ENCODE measurements at places on chromosomes 7 and 10.

DNA sequence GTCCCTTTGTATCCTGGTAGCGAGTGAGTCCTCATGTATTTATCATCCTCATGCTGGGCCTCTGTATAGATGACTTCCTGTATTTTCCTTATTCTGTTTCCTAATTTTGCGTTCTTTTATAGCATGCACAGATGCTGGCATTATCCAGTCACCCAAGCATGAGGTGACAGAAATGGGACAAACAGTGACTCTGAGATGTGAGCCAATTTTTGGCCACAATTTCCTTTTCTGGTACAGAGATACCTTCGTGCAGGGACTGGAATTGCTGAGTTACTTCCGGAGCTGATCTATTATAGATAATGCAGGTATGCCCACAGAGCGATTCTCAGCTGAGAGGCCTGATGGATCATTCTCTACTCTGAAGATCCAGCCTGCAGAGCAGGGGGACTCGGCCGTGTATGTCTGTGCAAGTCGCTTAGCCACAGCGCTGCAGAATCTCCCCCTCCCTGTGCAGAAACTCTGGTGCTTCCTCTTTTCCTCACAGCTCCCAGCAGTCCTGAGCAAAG lies 183.1 kb upstream of the PRSS58 start:
- peak; percentile 25 for DNase-seq

DNA sequence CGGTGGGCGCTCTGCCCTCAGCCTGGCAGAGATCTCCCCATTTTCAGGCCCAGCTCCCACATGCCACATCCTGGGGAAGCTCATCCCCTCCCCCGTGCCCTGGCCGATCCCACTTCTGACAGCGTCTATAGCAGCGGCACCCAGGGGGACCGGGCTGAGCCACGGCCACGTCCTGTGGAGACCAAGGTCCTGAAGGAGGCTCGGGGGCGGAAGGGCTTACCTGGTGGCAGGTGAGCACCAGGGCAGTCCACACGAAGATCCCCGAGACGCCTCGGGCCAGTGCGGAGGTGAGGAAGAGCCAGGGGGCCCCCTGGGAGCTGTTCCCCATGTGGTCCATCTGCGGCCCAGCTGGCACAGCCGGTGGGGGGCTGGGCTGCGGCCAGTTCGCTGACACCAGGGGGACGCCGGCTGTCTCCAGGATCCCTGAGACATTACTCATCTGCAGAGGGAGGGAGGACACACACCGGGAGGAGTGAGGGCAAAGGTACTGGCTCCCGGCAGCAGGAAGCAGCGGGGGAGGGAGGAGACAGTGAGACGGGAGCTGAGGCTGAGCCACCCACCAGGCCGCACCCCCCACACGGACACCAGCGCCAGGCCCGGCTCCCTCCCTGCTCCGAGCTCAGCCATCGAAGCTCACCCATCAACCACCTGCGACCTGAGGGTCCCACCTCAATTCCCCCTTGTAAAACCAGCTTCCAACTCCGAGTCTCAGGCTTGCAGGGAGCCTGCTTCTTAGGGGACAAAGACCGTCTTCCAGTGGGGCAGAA lies 776 bp downstream of the TMEM184A start:
- no peak for DNase-seq

GRCh38 chr10:3790858-3791257 lies 5.8 kb upstream of the KLF6 start:
- no peak for DNase-seq

DNA sequence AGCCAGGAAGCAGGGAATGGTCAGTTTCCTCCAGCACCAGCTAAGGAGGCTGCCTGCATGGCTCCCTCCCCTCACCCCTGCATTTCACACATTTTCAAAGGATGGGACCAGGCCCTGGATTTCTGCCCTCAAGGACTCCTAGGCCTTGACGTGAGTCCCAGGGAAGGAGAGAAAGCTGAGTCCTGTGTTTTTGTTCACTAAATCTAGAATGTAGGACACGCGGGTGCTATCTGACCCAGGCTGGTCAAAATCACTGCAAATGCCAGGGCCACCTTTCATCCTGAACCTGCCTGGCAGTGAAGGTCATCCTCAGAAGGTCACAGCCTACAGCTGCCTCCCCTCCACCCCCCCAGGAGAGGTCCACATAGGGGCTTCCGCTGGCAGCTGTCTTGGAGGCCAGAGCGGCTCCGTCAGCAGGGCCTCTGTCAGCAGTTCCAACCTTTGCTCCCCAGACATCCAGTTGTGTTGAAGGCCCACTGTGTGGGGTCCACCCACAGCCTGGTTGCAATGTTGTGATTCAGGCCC lies 18.0 kb downstream of the RHBDD2 start:
- DNase-seq: no peak

GRCh38 chr7:103799298-103799697 lies 190.2 kb downstream of the RELN start:
- no peak for DNase-seq

GRCh38 chr7:38629651-38630510 lies 1.3 kb downstream of the AMPH start:
- no peak for DNase-seq

- DNase-seq: no peak
These were observed 138.9 kb downstream of the TNS3 start for GRCh38 chr7:47443049-47443448.

- no peak for DNase-seq
These were observed 19.5 kb downstream of the CCDC71L start for GRCh38 chr7:106641416-106641815.

DNA sequence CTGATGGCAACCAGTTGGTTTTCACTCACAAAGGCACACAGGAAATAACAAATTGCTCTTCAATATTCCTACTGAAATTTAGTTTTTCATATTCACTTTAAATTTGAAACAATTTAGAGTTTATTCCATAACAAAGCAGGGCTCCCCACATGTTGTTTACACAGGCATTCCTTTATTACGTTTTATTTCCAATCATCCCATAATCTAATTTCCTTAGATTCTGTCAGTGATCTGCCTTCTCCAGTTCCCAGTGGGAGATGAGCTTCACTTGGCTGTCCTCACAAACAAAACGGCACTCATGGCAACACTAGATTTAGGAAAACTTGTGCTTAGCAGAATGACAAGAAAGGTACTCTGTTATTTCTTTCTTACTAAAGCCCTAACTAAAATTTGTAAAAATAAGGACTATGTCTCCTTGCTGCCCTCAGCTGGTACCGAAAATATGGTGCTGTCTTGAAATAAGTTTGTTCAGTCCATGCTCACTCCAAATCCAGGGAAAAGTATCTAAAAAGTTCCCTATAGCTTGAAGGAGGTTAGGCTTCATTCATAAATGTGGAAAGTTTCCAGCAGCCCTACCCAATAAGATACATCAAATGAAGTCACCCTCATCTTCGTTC lies 23.0 kb downstream of the PHYH start:
- no peak for DNase-seq

DNA sequence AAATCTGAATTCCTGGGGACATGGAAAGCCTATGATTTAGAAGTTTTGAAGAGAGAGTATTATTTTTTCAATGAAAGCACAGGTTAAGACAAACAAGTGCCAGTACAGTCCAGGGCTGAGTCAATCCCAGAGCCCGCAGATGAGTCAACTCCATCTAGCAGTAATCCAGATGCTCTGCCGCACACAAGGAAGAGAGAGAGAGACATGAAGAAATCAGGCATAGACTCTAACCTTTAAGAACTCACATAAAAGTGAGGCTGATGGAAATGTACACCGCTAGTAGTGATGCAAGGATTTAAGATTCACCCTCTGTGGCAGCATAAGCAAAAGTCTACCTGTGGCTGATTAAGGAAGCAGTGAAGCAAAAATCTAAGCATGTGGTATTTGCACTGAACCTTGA lies 651.5 kb downstream of the TNS3 start:
- no peak for DNase-seq

DNA sequence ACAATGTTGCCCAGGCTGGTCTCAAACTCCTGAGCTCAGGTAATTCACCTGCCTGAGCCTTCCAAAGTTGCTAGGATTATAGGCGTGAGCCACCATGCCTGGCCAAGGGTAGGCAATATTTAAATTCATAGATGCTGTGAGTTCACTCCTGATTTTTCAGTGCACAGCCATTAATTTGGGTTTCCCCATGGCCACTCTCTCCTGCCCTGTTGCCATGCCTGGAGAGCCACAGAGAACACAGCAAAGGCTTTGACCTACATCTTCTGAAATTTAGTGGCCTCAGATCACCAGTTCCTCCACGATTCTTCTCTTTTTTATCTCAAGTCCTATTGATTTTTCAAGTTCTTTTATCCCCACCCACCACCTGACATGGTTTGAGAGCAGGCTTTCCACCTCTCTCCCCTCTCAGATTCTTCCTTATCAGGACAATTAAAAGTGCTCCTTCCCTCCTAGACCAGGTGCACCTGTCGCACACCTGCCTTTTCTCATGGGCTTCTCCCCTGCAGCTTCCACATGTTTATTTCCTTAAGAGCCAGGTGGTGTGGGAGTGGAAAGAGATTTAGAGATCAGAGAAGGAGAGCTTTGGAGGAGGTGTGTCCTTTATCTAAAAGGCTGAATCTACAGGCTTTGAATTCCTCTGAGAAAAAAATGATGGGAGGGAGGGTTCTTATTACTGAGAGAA lies 123.8 kb downstream of the ADRA2A start:
- DNase-seq: no peak

GRCh38 chr10:130215151-130215930 lies 79.2 kb downstream of the GLRX3 start:
- no peak for DNase-seq

GRCh38 chr7:17878627-17879026 lies 61.7 kb downstream of the SNX13 start:
- DNase-seq: no peak

- no peak for DNase-seq
These were observed 477.0 kb upstream of the GALNT17 start for GRCh38 chr7:70654979-70655378.

GRCh38 chr10:37741831-37742230 lies 115.6 kb downstream of the ZNF248 start:
- no peak for DNase-seq

- DNase-seq: no peak
These were observed 38.8 kb downstream of the PRKAG2 start for GRCh38 chr7:151838072-151838471.

DNA sequence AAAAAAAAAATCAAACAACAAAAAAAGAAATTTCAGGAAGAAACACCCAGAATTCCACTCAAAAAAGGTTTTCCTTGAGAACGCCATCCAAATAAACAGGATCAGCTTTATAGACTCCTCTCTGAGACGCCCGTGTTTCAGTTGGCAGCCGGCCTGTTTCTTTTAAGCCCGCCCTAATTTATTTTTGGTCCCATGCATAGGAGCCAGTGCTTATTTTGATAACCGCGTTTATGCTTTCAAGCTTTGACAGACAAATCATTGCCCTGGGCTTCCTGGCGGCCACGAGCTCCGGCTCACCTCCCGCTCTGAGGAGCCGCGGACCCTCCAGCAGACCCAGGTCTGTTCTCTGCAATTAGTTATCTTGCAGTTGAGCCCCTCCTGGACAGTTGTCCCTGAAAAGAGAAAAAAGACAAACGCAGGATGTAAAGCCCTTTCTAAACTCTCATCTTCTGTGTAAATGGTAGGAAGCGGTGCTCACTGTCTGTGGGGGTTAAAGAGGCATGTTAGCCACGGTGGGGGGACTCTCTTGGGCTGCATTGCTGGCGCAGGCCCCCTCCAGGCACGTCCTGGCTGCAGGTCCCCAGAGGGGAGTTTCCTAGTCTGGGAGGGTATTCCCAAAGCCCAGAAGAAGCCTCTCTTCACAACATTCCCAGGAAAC lies 22.2 kb upstream of the UNCX start:
- no peak for DNase-seq

DNA sequence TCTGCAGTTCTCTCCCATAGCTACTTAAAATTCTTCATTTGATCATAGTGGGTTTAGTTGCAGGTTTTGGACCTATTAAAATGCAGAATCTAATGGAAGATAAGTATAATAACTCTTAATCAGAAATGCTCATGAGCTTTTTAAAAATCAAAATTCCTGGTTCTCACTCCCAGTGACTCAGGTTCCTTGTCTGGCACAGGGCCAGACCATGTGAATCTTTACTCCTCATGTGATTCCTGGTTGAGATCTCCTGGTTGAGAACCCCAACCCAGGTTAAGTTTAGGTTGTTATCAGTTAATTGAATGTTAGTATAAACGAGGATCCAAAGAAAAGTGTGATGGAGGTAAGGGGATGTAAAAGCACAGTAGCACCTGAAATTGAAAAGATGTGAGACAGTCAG lies 17.5 kb upstream of the TRUB1 start:
- no peak for DNase-seq

DNA sequence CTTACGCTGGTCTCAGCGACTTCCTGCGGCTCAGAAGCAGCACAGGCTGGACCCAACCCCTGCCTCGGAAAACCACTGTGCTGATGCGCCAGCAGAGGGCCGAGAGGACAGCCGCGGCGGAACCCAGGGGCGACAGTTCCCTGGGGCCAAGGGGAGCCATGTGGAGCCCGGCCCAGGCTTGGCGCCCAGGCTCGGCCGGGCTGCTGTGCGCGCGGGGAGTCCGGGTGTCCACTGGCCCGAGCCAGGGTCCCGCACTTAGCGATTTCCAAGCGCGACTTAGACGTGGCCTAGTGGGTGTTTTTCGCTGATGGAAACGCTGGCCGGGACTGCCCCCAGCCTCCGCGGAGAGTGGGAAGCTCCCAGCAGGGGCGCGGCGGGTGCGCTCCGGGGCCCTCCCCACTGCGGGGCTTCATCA lies 18.6 kb upstream of the ZNF32 start:
- no peak for DNase-seq

- DNase-seq: no peak
These were observed 171.0 kb downstream of the PPP1R17 start for GRCh38 chr7:31858055-31858454.

DNA sequence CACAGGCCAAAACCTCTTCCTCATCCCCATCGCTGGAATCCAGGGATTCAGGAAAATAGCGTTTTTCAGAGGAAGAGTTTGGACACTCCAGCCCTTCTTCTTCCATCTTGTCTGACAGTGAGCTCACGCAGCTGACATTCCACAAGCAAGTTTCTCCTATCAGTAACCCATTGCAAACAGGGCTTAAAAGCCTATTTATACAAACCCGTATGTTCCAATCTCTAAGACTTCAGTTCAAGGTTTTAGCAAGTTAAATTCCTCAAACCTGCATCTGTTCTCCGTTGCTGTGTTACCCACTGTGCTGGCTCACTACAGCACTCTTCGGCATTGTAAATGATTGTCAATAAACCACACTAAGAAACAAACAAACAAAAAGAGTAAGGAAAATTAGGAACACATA lies 373 bp downstream of the DHX32 start:
- no peak for DNase-seq
